Panc1 (cell line): ENCODE measurements at places on chromosomes 4 and X.

DNA sequence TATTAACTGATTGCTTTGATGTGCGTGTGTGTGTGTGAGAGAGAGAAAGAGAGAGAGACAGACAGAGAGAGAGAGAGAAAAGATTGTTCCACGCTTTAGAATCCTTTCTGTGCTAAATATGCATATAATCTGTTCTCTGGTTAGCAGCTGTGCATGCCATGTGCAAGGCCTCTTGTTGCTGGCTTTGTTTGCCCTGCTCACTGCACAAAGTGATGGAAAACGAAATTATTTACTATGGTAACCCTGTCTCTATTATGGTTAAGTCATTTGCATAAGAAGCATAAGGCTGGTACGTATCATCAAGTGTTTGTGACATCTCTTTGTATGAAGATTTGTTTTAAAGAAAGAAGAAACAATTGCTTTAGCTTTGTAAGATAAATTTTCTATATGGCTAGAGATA lies 190.2 kb upstream of the POF1B start:
- no peak for DNase-seq

DNA sequence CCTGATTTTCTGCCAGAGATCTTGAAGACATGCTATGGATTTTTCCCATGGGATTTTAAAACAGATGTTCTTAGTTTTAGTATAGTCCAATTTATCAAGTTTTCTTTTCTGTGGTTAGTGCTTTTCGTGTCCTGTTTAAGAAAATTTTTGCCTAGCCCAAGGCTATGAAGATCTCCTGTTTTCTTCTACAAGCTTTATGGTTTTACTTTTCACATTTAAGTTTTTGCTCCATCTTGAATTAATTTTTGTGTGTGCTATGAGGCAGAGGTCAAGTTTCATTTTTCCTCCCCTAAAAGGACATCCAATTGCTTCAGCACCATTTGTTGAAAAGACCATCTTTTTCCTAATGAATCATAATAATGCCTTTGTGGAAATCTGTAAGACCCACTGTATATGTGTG lies 65.6 kb downstream of the POLR2B start:
- DNase-seq: no peak

DNA sequence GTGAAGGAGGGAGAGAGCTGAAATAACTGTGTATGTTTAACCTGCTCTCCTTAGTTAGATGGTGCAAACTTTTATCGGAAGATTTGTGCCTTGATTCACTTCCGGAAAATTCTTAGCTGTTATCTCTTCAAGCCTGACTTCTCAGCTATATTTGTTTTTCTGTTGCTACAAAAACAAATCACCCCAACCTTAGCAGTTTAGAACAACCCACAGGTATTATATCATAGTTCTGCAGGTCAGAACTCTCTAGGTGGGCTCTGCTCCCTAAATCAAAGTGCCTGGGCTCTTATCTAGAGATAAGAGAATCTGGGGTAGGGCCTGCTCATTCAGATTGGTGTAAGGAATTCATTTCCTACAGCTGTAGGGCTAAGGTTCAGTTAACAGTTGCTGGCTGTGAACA lies 15.1 kb upstream of the CEP135 start:
- DNase-seq: no peak

GRCh38 chrX:101417981-101418841 lies 10.2 kb downstream of the HNRNPH2 start:
- no peak for DNase-seq

DNA sequence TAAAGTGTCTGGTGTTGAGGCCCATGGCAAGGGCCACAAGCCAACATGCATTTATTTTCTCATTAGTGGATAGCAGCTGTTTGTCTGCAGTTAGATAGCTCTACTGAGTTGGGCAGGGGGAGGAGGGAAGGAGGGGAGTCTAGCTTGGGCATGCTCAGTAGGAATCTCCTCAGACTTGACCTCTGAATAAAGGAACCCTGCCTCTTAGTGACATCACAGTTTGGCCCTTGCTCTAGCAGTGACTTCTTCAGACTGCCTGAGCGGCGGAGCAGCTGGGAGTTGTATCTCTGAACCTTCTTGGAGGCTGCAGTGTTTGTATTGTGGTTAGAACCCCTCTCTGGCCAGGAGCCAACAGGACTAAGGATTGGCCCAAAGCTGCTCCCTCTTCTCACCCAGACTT lies 57.4 kb downstream of the BCORL1 start:
- DNase-seq: no peak

DNA sequence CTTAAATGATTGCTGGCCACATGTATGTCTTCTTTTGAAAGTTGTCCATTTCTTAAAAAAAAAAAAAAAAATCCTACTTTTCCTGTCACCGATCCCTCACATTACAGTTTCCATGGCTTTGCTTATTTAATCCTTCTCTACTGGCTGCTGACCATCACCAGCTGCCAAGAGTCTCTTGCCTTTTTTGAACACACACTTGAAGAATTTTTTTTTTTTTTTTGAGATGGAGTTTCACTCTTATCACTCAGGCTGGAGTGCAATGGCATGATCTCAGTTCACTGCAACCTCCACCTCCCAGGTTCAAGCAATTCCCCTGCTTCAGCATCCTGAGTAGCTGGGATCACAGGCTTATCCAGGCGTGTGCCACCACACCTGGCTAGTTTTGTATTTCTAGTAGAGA lies 134.0 kb downstream of the ANXA5 start:
- DNase-seq: no peak

- DNase-seq: no peak
These were observed 11.9 kb upstream of the ADH7 start for GRCh38 chr4:99447079-99447478.

DNA sequence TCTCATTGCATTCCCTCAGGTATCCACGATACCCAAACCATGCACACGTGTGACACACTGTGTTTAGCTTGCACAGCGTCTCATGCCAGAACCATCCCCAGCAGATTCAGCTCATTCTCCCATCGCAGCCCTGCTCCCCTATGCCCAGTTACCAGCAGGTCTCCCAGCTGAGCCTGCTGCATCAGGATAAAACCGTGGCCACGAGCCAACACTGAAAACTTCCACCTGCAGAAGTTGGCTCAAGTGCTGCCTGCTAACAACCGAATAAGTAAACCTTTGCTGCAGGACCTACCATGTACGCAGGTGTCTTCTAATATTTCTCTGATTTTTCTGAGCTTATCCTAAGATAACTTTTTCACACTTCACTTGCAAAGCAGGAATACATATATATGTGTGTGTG lies 120.4 kb upstream of the STS start:
- no peak for DNase-seq

- DNase-seq: no peak
These were observed 48.0 kb upstream of the APELA start for GRCh38 chr4:164828955-164829354.

- DNase-seq: no peak
These were observed 1.8 kb downstream of the DKK2 start for GRCh38 chr4:107034091-107034995.

DNA sequence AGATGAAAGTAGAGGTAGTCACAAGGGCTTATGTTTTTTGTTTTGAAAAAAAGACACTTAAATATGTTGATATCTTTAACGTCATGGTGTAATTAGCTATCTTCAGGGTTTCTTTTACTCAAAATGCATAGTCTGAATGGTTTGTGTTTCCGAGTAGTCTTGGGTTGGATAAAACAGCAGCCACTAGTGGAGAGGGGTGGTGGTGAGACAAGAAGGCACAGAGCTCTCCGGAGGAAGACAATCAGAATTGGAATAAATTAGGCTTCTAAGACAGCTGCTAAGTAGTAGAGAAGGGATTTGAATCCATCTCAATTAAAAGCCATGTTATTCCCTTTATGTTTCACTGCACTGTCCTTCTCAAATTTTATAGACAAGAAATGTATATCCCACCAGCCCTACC lies 240.4 kb upstream of the VEGFC start:
- no peak for DNase-seq
